Activated CD8-positive, alpha-beta T cell treated with anti-CD3 and anti-CD28 coated beads, Interleukin-2, amount 10 ng/mL, durations not matched to agents 7 days and 5 days (primary cell): ENCODE measurements at places on chromosomes 1 and 21. TPM values are rescaled to one million over a fixed set of nuclear protein-coding genes. Genes with fewer than 3 reads are reported as not detected.

- no peak overlapping the region for H3K4me3 ChIP-seq
- H3K27ac ChIP-seq, result no peak overlapping the region
- H3K36me3 ChIP-seq, result peaks cover 46% of the 10 kb centered on the region
- DNase-seq, result no peak
- H3K4me1 ChIP-seq, result peaks cover 16% of the 10 kb centered on the region
These were observed 18.3 kb downstream of the IFI44 start for GRCh38 chr1:78667939-78668338.

DNA sequence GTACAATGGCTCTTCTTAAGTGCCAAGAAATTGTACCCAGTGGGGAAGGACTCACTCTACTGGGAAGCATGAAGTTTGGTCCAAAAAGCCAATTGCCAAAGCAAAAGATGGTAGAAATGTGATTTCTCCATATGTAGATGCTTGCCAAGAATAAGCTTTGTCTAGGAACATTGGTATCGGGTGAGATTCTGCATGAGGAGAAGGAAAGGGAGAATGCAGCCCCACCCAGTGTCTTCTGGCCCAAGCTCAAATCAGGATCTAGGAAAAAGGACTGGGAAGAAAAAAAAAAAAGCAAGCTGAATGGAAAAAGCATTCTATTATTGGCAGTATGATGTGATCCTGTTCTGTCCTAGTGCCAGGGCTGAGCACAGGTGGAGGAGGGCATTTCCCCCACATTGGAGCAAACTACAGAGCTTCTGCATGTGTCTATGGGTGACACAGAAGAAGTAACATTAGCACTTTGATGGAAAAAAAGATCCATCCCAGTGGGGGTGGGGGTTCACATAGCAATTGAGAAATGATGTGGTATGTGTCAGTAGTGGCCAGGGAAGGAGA lies 226.6 kb downstream of the KCNH1 start:
- H3K27ac ChIP-seq, result no peak overlapping the region
- no peak for DNase-seq
- no peaks in the 10 kb centered on the region for H3K4me1 ChIP-seq
- peaks cover 7% of the 10 kb centered on the region for H3K27me3 ChIP-seq
- no peak overlapping the region for H3K4me3 ChIP-seq

DNA sequence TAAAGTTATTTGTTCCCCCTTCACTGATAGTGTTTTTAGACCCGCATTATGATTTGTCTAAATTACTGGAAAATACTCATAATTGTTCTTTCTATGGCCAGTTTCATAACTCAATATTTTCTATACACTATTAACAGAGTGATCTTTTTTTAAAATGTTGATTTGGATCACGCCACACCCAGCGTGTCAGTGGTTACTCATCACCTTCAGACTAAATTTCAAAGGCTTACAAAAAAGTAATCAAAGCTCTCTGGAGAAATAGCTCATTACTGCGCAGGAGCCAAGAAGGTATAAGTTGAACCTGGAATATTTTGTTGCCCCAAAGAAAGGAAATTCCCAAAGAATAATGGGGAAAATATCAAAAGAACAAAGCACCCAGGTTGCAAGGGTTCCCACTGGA lies 104.9 kb downstream of the EVI5 start:
- peaks cover 19% of the 10 kb centered on the region for H3K27me3 ChIP-seq
- H3K4me1 ChIP-seq, result no peaks in the 10 kb centered on the region
- no peak for DNase-seq
- no peaks in the 10 kb centered on the region for H3K36me3 ChIP-seq
- no peak overlapping the region for H3K27ac ChIP-seq

- DNase-seq, result peak; percentile 23
- no peaks in the 10 kb centered on the region for H3K36me3 ChIP-seq
These were observed 18.4 kb downstream of the HHAT start for GRCh38 chr1:210347112-210347511.

DNA sequence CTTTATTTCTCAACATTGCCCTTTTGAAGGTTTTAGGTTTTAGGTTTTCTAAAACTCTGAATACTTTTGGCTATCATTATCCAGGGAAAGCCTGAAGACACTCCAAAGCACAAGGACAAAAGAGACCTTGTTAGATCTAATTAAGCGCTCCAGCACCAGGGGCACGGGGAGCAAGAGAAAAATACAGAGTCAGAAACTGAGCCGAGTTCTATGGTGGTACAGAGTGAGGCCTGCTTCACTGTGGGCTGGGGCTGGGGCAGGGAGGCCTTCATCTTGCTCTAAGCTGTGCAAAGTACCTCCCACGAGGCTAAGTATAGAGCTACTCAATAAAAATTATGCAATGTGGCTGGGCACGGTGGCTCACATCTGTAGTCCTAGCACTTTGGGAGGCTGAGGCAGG lies 19.7 kb upstream of the RAB4A start:
- peaks cover 2% of the 10 kb centered on the region for H3K27me3 ChIP-seq
- no peak for DNase-seq
- H3K4me1 ChIP-seq, result peaks cover 52% of the 10 kb centered on the region

GIPC2 gene
- 0.34 TPM for total RNA-seq

FALEC gene
- total RNA-seq, result not detected

MX1 gene
- total RNA-seq, result 584 TPM

ABCG1 gene
- total RNA-seq, result 8.0 TPM
